Stimulated activated CD4-positive, alpha-beta T cell treated with anti-CD3 and anti-CD28 coated beads, Interleukin-12 subunit alpha, Interleukin-12 subunit beta, amount 100 ng/mL, for 24 hours (primary cell): ENCODE measurements at places on chromosomes 12 and 14.

DNA sequence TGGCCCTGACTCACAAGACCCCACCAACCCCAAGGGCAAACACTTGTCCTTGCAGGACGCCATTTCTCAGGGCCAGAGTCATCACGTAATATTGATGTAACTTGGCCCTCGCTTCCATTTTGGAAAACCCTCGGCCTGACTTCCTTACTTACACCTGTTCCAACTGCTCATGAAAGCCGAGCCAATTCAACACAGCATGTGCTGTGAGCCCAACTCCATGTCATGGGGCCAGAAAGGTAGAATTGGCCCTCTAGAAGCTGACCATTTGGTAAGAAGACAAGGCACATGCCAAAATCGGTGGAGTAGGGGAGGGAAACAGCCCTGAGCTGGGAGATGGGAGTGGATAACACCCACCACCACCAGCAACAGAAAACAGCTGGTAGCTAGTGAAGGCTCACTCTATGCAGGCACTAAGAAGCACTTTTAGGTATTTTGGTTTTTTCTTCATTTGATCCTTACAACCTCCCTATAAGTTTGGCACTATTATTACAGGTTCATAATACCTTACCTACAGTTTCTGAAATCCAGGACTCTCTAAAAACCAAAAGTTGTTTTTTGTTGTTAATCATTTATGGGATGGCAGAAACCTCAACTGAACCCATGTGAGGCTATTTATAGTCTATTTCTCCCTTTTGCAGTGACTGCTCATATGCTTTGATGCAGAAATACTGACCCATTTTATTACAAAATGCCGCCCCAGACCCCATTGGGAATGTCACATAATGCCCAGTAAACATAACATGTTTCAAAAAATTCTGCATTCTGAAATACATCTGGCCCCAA is 6.5 kb downstream of the TTC7B start:
- DNase-seq: no peak

GRCh38 chr14:97306760-97307246 is 509.6 kb downstream of the VRK1 start:
- DNase-seq: no peak

- DNase-seq: no peak
Measured at GRCh38 chr12:104285740-104286515, 17.6 kb upstream of the EID3 start.

DNA sequence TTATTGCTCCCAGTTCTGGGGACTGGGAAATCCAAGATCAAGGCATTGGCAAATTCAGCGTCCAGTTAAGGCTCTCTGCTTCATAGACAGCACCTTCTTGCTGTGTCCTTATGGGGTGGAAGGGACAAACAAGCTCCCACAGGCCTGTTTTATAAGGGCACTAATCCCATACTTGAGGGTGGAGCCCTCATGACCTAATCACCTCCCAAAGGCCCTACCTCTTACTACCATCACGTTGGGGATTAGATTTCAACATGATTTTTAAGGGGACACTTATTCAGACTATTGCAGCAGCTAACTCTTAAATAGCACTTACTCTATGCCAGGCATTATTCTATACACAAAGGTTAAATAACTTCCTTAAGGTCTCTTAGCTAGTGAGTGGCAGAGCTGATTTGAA is 17.3 kb downstream of the TOGARAM1 start:
- no peak for DNase-seq

- no peak for DNase-seq
Measured at GRCh38 chr12:107275530-107275929, 182.2 kb upstream of the CRY1 start.

- DNase-seq: no peak
Measured at GRCh38 chr12:76069339-76069738, 15.1 kb downstream of the NAP1L1 start.

DNA sequence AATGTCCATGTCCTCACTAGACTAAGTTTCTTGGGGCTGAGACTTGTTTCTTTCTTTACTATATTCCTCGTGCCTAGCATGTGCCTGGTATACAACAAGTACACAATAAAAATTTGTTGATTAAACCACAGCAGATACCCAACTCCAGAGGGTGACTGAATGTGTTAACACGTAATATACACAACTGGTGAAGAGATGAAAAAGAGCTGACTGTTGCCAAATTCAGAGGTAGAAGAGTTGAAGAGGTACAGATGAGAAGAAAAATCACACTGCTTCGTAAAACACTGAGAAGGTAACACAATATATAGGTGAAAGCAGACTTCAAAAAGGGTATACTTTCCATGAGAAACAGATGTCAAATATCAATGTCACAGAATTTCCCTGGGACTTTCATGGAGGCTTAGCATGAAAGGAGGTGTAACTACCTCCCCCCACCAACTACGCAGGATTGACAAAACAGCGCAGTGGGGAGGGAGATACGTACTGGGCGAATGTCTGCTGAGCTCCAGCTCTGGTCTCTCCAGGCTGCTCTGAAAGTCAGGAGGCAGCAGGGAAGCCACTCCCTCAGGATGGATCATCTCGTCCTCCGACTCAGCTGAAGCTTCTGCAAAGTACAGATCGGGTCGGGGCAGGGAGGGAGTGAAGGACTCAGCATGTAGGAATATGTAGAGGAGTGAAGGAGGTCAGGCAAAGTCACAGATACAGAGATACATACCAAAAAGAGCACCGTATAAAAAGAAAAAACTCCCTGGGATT is 5.3 kb downstream of the ACIN1 start:
- DNase-seq: no peak

GRCh38 chr12:104652910-104653309 is 196.2 kb downstream of the CHST11 start:
- DNase-seq: no peak

DNA sequence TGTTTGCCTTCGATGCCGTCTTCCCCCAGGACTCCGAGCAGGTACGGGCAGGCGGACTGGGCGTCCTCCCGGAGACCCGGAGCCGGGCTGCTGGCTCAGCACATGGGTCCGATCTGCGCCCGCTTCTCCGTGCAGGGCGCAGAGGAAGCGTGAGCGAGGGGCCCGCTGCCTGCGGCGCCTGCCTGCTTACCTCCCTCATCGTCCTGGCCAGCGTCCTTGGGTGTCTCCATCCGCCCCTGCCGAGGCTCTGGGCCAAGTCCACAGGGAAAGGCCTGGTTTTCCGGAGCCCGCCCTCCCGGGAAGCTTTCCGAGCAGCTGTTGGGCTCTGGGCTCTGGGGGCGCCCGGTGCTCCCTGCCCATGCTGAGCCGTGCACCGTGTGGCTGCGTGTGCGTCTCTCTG is 33.5 kb downstream of the KIF26A start:
- DNase-seq: no peak

GRCh38 chr12:92879698-92880322 is 49.3 kb downstream of the EEA1 start:
- DNase-seq: no peak

DNA sequence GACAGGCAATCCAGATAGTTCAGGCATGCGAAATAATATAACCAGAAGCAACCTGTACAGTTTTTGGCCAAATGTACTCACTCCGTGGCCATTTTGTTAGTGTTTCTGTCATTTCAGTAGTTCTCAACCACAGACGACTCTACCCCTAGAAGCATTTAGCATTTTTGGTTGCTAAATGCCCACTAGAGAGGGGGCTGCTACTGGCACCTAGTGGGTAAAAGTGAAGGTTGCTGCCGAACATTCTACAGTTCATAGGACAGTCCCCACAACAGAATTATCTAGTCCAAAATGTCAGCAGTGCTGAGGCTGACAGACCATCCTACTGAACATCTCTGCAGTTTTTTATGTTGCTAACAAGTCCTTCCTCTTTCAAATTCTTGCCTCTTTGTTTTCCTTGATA is 107.4 kb downstream of the TSHR start:
- no peak for DNase-seq

- no peak for DNase-seq
Measured at GRCh38 chr14:64696355-64696857, 7.8 kb upstream of the PLEKHG3 start.

DNA sequence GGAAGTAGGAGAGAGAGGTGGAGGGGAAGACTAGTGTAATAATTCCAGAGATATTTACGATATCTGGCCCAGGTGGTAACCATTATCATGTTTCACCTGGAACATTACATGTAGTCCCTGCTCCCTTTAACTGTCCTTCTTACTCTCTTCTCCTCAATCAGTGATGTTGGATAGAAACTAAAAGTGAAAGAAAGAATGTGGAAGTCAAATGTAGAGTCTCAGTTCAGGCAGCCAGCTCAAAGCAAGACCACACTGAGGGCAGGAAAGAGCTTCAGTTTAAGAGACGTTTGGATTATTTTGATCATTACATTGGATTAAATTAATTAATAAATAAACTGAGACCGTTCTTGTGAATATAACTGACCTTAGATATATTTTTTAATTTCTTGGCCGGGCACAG is 594.4 kb downstream of the FLRT2 start:
- DNase-seq: no peak

GRCh38 chr12:22283006-22283506 is 51.5 kb downstream of the ST8SIA1 start:
- DNase-seq: no peak

DNA sequence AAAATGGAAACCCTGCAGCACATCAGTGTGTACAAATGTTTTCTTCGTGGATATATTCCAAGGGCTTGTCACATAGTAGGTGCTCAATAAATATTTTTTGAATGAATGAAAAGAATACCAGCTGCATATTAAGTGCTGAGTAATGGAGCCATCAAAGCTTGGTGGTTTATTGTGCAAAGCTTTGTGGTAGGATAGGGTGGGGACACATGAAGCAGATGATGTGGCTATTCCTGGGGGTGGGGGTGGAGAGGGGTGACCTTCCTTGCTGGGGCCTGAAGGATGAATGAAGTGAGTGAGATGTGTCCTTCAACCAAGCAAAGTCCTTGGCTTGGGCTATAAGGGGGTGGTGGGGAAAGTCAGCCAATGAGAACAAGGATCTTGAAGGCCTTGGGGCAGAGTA is 4.3 kb upstream of the KRT81 start:
- no peak for DNase-seq

- no peak for DNase-seq
Measured at GRCh38 chr12:71183018-71183417, 25.2 kb upstream of the TSPAN8 start.

GRCh38 chr12:66491853-66492252 is 187.0 kb downstream of the GRIP1 start:
- no peak for DNase-seq

DNA sequence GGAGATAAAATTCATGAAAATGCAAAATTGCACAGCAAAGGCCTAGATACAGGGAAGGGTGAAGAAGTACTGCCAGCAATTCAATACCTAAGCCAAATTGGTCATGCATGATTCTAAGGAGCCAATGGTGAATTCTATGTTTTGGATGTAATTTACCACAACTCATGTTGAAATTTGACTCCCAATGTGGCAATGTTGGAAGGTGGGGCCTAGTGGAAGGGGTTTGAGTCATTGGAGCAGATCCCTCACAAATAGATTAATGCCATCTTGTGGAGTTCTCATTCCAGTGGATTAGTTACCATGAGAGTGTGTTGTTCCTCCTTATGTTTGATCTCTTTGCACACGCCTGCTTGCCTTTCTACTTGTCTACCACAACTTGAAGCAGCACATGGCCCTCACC is 194.0 kb upstream of the ALG10 start:
- DNase-seq: no peak

DNA sequence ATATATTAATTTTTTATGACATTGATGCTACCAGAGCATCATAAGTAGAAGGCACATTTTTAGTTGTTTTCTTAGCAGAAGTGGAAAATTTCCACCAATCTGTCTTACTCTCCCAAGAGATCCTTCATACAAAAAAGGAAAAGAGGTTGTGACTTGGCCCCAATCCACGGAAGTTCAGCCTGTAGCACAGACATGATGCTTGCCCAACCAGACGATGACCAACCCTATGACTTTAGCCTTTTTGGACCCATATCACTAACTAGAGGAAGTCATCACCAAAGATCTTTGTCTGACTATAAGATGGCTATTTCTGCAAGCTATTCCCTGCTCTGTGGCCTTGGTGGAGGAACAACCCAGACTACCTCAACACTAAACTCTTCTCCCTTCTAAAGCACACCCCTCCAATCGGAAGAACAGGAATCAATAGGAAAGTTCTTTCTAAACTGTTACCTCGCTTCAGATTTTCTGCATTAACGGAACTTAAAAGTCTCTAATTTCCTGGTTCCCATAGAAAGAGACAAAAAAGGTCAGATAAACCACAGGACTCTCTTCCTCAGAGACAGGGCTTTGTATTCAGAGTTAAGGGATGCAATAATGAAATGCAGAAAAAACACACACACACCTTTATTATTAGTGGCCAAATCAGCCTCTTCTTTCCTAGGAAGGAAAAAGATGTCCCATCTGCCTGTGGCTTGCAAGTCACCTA is 4.1 kb upstream of the RHOJ start:
- no peak for DNase-seq

DNA sequence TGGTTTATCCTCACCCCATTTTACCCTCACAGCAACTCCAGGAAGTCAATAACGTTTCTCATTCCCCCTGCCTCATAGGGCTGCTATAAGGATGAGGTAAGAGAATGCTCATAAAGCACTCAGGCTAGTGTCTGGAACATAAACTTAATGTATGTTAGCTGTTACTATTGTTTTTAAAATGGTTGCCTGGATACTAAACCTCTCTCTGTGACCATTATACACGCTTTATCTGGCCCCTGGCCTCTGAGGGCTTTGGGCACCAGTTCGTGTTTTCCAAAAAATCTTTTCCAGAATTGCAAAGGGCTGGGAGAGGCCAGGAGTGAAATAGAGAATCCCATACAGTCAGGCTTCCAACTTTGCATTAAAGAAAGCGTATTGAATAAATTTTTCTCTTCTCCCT is 113.9 kb downstream of the KTN1 start:
- DNase-seq: no peak

- DNase-seq: no peak
Measured at GRCh38 chr14:28297559-28297958, 469.0 kb upstream of the FOXG1 start.

GRCh38 chr12:82862876-82863649 is 176.4 kb downstream of the TMTC2 start:
- no peak for DNase-seq

DNA sequence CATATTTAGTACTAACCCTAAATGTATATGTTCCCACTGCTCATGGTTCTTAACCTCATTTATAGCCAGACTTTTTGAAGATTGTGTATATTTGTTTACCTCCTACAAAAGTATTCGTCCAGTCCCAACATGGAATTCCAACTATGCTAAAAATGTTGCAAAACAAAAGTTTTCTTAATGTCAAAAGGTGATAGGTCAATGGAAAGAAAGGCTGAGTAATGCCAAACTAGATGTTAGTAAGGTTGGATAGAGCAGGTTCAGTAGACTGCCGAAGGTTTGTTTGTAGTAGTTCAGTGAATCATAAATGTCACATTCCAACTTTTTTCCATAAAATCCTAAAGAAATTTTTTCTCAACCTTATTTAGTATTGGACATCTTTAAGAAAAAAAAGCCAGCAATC is 874.5 kb downstream of the FLRT2 start:
- no peak for DNase-seq

DNA sequence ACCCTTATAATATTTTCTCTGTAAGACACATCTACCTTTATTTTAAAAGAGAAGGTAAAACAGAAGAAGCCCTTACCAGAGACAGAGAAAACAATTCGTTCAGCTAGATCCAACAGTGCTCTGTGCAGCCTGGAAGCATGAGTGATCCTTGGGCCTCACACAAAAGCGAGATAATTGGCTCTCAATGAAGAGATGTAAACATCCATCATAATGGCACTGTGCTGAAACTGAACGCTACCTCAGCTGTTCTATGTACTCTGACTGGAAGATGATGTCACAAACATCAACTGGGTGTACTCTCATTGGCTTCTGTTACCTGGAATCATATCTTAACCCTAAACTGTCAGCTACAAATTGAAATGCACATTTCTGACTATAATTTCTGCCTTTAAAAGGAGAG is at the start of gene MGAT4C:
MGAT4C (minus strand) TSS at position 229 of the 400 bp plus-strand sequence.
- DNase-seq: no peak

- DNase-seq: no peak
Measured at GRCh38 chr14:63760014-63760413, 32.1 kb upstream of the SGPP1 start.

GRCh38 chr14:80202888-80203562 is 8.3 kb downstream of the DIO2 start:
- peak; percentile 21 for DNase-seq
